COR-L47 (cell line): ENCODE measurements at places on chromosomes 3 and 15.
A peak's percentile ranks its signal among the peaks of the same experiment; 100 is the strongest.

GRCh38 chr3:186013312-186013711 lies 75.5 kb upstream of the TRA2B start:
- DNase-seq: no peak

DNA sequence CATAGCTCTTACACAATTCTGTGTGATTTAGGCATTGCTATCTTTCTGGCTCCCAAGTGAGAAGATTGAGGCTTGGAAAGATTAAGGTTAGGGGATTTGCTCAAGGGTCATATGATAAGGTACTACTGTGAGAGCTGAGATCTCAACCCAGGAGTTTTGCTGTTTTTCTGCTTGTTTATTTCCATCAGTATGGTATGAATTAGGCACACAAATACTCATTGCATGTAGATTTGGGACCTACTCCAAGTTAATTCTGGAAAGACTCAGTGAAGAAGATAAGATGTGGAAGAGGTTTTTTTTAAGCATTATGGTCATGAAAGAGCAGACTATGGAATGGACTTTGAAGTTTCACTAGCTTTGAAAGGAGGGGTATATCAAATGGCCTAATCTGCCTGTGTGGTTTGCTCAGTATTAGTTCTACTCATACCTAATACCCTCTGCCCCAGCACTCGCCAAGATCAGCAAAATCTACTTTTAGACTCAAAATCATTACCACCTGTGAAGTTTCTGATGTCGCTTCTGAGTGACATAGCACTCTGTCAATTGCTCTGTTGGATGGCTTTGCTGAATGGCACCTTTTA lies 12.5 kb downstream of the MBNL1 start:
- no peak for DNase-seq

DNA sequence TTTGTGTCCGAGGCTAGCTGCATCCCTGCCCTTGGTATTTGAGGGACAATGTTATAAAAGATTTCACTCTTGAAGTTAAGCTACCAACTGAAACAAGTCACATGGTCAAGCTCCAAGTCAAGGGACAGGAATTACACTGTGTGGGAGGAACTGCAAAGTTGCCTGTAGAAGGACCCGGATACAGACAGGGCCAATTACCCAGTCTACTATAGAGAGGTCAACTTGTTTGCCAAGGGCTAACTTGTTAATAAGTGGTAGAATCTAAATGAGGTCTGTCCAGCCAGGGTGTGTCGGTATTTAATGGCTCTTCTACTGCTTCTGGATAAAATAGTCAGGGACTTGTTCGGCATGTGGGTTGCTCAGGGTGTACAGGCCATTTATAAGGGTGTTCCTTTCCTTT lies 55.7 kb downstream of the PTPRG start:
- no peak for DNase-seq

- DNase-seq: no peak
Measured at GRCh38 chr3:123799544-123800361, 84.4 kb downstream of the MYLK start.

GRCh38 chr15:57911247-57911646 lies 154.3 kb downstream of the ALDH1A2 start:
- DNase-seq: no peak

GRCh38 chr15:78625606-78626280 lies 4.9 kb upstream of the CHRNA3 start:
- DNase-seq: peak; percentile 87

DNA sequence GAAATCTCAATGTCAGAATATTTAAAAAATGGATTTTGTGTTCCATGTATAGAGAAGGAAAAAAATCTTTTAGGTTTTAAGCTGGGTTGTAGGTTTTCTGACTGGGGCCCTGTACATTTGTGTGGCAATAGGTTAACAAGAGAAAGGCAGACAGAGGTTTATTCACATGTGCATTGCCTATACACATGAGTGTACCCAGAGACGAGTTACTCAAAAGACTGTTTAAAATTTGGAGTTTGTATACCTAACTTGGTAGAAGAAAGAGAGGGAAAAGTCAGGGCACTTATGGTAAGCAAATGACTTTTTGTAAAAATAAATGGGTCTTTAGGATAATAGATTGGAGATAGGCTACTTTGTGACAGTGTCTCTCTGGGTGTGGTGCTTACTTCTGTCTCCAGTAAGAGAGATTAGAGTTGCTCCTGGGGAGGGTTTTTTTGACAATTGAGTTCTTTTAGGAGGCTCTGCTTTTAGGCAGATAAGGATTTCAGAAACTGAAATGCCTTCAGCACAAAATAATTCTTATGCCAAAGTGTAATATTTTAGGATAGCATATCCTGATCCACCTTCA lies 225.2 kb downstream of the TCF12 start:
- no peak for DNase-seq

- no peak for DNase-seq
Measured at GRCh38 chr3:48432411-48433371, 2.8 kb upstream of the PLXNB1 start.

DNA sequence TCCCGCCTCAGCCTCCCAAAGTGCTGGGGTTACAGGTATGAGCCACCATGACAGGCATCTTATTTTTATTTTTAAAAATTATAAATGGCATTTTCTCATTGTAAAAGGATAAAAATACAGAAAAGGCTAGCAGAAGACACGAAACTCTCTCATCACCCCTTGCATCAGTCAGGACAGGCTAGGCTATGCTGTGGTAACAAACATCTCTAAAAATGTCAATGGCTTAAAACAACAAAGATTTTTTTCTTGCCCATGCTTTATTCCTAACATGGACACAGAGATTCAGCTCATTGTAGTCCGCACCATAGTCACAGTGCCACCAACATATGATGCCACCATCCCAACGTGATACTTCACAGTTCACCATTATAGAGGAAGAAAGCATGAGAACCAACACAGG lies 34.0 kb upstream of the SEMA4B start:
- no peak for DNase-seq

DNA sequence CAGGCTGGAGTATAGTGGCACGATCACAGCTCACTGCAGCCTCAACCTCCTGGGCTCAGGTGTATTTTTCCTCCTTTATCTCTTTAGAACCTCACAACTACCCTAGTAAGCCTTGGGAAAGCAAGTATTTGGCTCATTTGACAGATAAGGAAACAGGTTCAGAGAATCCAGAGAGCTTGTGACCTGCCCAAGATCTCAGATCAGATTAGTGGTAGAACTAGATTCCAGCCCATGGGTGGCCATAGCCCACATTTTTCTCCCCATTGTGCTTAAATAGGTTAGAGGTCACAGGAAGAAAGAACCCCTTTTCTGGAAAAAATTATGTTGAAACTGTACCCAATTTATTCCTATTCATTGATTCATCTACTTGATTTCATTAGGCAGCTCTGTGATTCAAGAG lies 64.3 kb downstream of the TSC22D2 start:
- no peak for DNase-seq

- DNase-seq: no peak
Measured at GRCh38 chr3:151268267-151269235, 9.8 kb downstream of the P2RY14 start.

DNA sequence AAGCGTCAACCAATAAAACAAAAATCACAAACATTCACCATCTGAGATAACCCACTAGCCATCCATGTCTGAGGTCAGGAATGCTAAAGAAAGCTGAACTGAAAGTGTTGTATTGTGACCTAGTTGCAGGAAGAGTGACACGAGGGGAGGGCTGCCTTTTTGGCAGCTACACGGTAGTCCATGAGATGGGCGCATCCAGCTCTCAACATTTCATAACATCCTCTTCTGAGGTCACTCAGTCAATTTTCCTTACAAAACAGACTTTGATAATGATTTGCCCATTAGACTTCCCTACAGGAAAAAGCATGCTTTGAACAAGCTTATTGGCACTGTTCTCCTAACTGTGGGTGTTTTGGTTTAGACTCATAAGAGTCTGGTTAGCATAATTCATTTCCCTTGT lies 15.4 kb upstream of the SHF start:
- DNase-seq: no peak

DNA sequence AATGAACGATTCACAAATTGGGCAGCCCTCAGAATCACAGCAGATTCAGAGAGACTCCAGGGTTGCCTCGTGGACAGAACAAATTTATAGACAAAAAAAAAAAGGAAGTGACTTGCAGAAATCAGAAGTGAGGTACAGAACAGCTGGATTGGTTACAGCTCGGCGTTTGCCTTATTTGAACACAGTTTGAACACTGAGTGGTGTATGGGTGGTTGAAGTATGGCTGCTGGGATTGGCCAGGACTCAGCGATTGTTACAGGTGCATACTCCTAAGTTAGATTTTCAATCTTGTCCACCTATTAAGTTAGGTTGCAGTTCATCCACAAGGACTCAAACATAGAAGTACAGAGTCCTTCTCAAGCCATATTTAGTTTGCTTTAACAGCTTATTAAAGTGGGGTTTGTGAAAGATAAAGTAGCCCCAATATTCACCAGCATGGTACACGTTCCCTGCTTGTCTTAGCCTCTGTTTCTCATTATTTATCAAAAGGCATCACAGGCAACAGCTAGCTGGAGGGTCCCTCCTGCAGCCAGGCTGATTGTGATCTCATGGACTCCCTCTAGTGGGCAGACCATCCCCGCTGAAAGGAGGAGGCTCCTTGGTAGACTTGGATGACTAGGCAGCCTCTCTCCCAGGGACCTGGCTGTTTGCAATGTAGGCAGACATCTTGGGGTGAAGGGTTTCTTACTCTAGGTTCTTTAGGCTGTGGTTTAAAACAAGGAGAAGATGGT lies 17.6 kb upstream of the ALDH1L1 start:
- peak; percentile 85 for DNase-seq

DNA sequence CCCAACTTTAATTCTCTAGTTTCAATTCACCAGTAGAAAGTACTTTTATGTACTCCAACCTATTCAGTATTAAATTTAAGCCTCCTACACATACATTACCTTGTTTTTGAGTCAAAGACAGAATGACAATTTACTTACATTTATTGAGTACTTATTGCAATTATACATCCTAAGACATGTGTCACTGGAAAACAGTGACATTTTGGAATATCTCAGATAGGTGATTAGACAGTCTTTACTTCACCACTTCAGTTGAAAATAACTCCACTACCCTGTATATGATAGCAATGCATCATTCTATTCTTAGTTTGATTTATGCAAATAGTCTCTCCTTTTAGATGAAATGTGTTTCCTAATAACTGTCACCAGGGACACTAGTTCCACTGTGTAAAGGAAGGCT lies 461.5 kb downstream of the TUSC7 start:
- DNase-seq: no peak

GRCh38 chr3:11769704-11770476 lies 76.8 kb downstream of the TAMM41 start:
- no peak for DNase-seq

DNA sequence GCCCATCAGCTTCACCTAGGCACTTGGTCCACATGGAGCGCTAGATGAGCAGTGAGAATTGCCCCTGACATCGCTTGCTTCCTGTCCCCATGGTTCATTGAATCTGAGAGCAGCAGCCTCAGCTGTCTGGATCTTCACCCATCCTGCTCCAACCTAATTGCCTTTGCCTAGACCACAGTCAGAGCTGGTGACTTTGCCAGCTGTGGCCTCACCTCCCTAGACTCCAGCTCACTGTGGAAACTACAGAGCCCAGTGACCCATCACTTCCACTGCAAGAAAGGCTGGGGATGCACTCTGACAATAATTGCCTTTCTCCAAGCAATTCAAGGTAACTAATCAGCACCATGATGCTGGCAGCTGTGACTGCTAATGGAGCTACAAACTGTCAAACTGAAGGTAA lies 30.6 kb upstream of the SLC6A1 start:
- DNase-seq: peak; percentile 36

GRCh38 chr3:170642882-170643601 lies 57.2 kb upstream of the SLC7A14 start:
- no peak for DNase-seq
